Muscle of back (tissue), 13 donors: ENCODE measurements at places on chromosomes 1 and 21.

- DNase-seq = no peak
Observed at GRCh38 chr1:240794046-240794843, 182.3 kb upstream of the GREM2 start.

GRCh38 chr1:40539338-40539737, 7.9 kb downstream of the ZNF684 start:
- no peak for DNase-seq

DNA sequence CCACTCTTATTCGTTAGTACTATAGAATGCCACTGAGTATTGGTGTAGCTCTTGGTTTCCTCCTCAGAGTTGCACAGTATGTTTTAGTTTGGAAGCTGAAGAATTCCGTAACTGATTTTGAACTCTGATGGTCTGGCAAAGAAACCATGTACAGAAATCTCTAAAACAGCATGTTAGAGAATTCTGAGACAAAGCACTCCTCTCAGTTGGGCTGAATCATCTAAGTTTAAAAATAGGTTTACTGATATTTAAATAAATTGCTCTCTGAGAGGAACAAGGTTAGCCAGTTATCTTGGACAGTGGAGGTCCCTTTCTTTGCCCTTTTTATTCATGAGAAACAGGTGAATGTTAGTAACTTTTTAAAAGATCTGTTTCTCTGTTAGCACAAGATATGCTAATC, 43.8 kb downstream of the NCF2 start:
- no peak for DNase-seq

- peak; percentile 98 for DNase-seq
Observed at GRCh38 chr1:236795035-236795756, at the start of gene MTR. Gene MTR, plus strand, starts transcription at chr1:236795292. Its CDS starts 412 bp downstream, at chr1:236795704.

DNA sequence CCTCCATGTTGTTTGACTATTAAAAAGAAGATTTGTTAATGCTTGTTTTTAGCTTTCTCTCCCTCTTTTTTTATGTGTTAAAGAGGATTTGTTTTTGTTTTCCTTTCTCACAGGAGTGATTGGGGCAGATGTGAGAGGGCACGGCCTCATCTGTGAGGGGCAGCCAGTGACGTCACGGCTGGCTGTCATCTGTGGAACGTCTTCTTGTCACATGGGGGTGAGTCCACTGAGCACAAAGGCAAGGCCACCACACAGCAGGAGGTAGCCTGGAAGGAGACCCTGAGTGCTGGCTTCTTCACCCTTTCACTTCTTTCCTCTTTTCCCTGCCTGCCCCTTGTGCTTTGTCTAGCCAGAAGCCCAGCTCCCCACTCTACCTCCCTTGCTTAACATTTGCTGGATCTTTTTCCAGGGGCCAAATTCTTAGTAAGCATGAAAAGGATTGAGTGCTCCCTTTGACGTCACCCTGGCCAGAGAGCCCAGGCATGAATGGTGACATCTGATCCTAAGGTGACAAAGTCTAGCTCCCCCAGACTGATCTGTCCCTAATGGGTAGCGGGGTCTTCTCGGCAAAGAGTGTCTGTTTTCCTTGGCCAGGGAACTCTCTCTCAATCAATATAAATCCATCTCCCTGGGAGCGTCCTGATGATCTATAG, 257.2 kb downstream of the FGGY start:
- DNase-seq = no peak

- DNase-seq = no peak
Observed at GRCh38 chr21:39016740-39017315, 166.4 kb downstream of the PSMG1 start.

- DNase-seq = no peak
Observed at GRCh38 chr21:31299291-31300147, 44.5 kb downstream of the TIAM1 start.

DNA sequence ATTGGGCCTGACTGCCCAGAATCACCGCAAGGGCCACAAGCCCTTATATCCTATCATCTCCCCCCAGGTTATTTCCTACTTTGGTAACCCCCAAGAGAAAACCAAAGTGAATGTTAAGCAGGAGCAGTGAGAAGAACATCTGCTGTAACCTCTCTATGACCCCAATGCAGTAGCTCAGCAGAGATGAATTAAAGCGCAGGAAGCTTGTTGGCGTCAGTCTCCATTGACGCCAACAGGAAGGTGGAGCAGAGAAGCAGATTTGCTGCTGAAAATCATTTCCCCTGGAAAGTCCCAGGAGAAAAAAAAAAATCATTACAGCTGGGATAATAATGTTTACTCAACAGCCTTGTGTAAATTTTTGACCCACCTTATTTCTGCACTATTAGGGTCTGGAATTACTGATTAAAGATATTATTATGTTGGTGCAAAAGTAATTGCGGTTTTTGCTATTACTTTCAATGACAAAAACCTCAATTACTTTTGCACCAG, 33.2 kb upstream of the FAM163A start:
- peak; percentile 89 for DNase-seq

DNA sequence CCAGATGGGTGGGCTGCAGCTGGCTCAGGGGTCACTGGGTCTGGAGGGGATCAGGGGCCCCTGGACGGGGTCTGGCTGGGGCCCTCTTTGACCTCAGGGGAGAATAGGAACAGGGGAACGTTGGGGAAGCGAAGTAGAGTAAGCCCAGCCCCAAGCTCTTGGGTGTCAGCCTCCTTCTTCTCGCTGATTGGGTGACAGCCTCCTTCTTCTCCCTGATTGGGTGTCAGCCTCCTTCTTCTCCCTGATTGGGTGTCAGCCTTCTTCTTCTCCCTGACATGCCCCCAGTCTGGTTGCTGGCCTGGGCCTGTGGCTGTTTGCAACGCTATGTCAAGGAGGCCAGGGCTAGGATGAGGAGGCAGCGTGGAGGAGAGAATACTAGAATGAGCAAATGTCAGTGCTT, 76.7 kb upstream of the CASZ1 start:
- no peak for DNase-seq

GRCh38 chr21:25581582-25581981, 25.7 kb downstream of the MRPL39 start:
- no peak for DNase-seq

DNA sequence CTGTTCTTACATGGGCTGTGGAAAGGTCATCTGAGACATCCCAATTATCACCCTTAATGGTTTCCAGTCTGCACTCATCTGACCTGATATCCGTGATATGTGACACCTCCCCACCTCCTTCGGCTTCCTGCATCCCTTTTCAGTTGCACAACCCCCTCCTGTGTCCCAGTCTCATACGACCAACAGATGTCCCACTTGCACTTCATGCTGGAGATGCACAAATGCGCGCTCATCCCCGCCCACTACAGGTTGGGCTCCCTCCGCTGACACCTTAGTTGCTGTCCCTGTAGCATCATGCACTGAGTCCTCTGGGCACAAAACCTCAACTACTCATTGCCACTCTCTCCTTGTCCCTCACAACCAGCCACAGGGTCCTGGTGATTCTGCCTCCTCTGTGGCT, 94.4 kb downstream of the MIS18A start:
- no peak for DNase-seq

DNA sequence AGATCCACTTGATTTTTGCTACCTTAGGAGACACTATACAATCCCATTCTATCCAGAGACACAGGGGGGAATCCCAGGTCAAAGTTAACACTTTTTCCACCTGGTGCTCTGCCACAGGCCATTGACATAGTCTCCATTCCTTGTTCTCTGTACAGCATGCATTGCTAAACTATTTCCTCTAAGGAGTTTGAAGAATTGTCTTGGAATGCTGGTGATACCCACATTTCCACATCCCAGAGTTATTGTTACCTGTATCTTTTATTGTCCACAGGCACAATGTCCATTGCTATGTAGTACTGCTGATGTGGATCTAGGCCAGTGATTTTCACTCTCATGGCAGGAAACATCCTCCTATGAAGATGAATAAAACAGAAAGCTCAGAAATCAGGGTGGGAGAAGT, 61.9 kb downstream of the TBX15 start:
- no peak for DNase-seq

DNA sequence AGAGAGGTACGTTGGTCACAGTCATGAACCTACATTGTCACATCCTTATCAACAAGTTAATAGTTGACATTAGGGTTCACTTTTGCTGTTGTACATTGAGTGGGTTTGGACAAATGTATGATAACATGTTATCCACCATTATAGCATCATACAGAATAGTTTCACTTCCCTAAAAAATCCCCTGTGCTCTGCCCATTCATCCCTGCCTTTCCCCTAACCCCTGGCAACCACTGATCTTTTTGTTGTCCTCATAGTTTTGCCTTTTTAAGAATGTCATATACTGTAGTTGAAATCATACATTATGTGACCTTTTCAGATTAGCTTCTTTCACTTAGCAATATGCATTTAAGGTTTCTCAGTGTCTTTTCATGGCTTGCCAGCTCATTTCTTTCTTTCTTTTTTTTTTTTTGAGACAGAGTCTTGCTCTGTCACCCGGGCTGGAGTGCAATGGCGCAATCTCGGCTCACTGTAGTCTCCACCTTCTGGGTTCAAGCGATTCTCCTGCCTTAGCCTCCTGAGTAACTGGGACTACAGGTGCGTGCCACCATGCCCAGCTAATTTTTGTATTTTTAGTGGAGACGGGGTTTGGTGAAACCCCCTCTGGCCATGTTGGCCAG, 50.6 kb downstream of the UCK2 start:
- no peak for DNase-seq

- DNase-seq = no peak
Observed at GRCh38 chr1:46437723-46438122, 43.6 kb downstream of the FAAH start.

GRCh38 chr21:10521091-10521598, at the start of gene TPTE:
Gene TPTE, plus strand, starts transcription at chr21:10521583. Its CDS starts 17,141 bp downstream, at chr21:10538724.
- no peak for DNase-seq

GRCh38 chr1:8925406-8925805, 20.3 kb upstream of the CA6 start:
- DNase-seq = no peak

- DNase-seq = no peak
Observed at GRCh38 chr1:32208469-32208868, 420 bp upstream of the DCDC2B start.

- DNase-seq = no peak
Observed at GRCh38 chr1:58948671-58949070, 164.8 kb upstream of the JUN start.

GRCh38 chr1:116226017-116226416, 114.8 kb downstream of the MAB21L3 start:
- DNase-seq = no peak

GRCh38 chr1:221376286-221376685, 365.6 kb downstream of the DUSP10 start:
- no peak for DNase-seq

- DNase-seq = peak; percentile 66
Observed at GRCh38 chr1:176691251-176692228, 228.6 kb downstream of the PAPPA2 start.

DNA sequence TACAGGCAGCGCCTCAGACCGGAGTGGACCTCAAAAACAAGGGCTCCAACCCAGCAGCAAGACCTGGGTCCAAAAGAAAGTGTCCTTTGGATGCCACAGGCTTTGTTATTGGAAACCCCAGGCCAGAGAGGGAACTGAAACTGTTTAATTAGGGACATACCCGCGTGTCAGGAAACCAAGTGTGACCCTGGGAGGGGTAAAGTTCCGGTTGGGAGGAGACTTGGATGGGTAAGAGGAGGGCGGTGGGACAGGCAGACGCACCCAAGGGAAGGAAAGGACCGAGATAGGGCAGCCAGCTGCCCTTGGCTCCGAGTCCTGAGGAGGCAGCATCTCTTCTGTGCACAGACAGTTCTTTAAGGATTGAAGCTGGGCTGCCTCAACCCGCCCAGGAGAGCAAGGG, 71.4 kb downstream of the CDC7 start:
- DNase-seq = no peak

GRCh38 chr21:39631842-39632562, 19.3 kb downstream of the B3GALT5 start:
- DNase-seq = no peak

DNA sequence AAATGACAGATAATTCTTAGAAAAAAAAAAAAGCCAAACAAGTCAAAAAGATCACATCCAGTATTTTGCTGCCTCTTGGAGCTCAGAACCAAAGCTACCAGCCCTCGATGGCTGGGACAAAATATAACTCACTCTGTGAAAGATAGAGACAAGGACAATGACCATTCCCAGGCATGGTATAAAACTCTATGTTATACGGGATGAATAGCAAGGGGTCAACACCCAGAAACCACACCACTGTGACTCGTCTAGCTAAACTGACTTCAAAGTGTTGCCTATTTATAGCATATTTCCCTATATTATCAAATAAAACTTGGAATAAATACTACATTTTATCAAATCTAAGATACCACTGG, 10.1 kb downstream of the TMEM63A start:
- no peak for DNase-seq

- no peak for DNase-seq
Observed at GRCh38 chr1:29541631-29542030, 305.3 kb downstream of the PTPRU start.

DNA sequence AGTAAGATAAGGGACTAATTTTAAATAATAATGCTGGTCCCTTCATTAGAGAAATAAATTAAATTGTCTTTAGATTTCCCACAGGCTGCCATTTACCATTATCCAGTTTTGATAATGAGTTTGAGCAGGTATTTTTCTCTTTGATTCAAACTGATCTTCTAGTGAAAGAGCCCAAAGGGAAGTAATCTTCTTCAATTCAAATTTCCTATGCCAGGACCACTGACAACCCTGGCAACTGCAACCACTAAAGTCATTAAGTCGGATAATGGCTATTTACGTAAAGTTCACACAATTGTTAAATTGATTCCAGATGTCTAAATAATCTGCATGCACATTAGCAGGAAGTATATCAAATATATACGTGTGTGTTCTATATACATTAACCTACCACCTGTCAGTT, 399.3 kb downstream of the PTPRC start:
- DNase-seq = no peak

DNA sequence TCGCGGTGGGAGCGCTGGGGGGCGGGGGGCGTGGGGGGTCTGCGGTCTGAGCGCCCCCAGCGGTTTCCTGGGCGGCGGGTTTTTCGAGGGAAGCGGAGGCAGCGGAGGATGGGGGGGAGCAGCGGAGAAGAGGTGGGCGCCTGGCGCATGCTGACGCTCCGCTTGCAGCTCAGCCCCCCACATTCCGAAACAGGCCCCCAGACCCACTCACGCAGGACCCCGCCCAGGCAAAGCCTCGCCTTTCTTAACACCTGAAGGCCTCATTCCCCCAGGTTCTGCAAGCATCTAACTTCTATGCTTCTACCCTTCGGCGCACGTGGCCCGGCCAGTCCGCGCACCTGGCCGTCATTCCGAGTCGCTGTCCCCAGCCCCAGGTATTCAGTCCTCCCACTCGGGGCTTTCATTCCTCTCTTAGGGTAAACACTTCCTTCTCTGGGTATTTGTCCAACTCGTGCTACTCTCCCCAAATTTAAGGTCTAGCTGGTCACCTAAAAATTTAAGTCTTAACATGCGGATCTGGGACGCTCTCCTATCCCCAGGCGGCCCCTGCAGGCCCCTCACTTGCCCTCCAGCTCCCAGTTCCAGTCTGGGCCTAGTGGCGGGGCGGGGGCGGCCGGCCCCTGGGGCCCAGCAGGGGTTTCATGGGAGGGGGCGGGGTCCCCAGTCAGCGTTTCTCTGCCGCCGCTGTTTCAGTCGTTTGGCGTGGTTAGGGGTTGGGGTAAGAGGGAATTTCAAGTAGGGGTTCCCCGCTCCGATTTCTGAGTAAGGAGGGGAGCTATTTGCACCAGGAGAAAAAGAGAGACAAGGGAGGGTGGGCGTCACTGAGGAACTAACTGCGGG, 2.8 kb upstream of the ZBTB7B start:
- no peak for DNase-seq

- DNase-seq = no peak
Observed at GRCh38 chr1:228079601-228080263, 2.8 kb upstream of the ARF1 start.

GRCh38 chr1:1034439-1034781, 14.5 kb downstream of the AGRN start:
- no peak for DNase-seq

GRCh38 chr1:222643606-222643937, 25.7 kb downstream of the MIA3 start:
- DNase-seq = no peak
